ENCODE measurements at places on chromosomes 1 and 21.
A peak's percentile ranks its signal among the peaks of the same experiment; 100 is the strongest.

- DNase-seq: no peak
These were observed 189.5 kb downstream of the ZSCAN20 start for GRCh38 chr1:33661811-33662454.

DNA sequence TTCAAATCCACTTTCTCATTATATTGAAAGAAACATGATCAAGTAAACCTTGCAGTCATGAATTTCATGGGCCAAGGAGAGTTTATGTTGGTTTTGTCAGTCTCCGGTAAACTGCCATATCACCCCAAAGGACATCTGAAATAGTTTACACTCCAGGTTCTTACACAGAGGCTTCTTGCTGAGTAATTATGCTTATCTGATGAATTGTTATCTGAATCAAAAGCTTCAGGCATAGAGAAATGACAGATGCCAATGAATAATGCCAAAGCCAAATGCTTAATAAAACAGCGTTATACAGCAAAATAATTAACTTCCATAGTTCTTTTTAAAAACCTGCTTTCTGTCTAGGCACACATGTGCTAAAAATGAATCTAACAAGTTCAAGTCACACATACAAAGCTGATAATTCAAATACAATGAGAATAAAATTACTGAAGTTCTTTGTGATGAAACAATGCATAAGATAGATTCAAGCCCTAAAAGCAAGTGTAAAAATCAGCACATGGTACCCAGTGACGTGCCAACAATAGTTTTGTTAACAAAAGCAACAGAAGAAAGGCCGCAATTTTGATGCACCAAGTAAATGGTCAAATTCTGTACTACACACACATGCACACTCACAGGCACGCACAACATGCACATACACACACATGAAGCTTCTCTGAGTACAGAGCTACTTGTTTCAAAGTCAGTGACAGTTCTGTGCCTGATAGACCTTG, 109.2 kb downstream of the SLC44A5 start:
- no peak for DNase-seq

DNA sequence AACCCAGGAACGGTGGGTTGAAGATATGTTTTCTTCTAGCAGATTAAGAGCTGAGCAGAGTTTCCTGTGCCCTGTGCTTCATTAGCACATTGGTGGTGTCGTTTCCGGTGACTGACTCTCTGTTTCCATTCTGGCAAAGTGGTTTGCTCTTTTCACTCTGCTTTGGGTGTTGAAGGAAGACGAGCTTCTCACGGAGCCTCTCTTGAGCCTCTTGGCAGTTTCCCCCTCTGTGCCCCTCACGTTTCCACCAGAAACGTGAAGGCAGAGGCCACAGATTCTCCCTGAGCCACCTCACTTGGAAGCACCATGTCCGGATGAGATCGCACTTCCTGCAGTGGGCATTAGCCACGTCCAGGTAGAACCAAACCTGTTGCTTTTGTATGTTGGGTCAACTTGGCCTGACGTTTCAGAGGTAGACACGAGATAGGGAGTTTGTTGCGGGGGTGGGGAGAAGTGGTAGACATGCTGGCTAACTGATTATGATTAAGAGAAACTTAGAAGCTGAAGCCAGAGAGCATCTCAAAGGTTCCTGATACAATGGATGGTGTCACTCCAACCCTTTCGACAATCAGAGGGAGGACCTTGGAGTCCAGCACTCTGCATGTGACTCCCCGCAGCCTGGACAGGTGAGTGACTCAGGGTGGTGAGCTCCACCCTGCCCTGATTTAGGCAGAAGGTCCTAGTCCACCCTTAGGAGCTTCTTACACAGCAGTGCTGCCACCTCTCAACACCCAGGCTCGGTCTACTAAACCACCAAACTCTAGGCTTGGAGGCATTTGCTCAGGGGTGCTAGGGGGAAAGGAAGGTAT, at the start of gene LAX1:
Gene LAX1, plus strand, starts transcription at position 155 of the 809 bp plus-strand sequence. Its CDS starts 383 bp downstream, at position 538.
- peak; percentile 72 for DNase-seq

DNA sequence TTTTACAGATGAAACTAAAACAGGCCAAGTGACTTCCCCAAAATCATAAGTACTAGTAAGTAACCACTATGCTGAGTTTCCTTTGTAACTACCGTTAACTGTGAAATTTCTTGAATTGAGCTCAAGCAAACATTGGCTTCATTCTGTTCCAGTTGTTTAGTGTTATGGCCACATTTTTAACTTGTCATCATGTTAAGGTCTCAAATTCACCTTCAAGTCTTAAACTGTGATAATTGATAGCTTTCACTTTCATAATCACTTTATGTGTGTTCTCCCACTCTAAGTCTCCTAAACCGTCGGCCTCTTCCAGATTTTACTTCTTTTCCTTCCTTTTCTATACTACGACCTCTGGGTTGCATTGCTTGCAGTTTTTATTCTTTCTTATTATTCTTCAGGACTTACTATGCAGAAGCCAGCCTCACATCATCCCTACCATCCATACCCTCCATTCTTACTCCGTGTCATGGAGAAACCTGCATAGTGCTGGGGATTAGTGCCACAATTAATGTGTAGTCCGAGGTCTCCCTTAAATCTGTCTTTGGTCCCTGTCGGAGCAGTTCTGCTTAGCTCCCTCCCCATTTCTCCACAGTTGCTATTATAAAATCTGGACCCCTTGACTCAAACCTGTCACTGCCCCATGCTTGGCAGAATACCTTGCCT, 5.8 kb downstream of the KIF1B start:
- no peak for DNase-seq

DNA sequence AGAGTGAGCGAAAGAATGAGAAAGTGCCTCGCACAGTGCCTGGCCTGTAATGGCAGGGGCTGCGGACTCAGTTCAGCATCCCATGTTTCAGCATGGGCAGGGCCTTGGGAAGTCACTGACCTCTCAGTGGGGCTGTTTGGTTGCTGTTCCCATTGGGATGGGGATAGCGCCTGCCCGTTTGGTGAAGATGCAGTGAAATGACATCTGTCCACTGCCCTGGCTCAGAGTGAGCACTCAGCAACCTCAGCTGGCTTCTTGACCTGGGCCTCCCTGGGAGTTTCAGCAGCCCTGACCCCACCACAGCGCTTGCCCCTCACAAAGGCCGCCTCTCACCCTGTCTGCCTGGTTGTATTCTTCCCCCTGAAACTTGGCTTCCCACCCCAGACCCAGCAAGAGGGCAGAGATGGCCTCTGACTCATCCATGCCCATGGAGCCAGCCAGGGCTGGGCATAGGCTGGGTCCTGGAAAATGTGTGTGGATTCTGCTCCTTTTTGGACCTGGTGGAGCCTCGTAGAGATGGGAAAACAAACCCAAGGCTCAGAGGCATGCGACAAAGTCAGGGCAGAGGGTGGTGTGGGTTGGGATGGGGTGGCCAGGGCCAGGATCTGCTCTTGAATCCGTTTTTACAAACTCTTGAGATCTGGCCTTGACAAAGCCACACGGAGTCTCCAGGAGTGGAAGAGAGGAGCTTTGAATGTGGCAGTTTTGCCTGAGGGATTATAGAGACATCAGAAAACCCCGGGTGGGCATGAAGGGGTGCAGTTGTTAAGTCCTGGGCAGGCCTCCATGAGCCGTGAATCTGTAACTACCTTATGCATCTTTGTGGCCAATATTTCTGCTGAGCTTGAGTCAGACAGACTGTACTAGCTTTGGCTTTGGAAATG, 1.2 kb downstream of the XKR8 start:
- no peak for DNase-seq

DNA sequence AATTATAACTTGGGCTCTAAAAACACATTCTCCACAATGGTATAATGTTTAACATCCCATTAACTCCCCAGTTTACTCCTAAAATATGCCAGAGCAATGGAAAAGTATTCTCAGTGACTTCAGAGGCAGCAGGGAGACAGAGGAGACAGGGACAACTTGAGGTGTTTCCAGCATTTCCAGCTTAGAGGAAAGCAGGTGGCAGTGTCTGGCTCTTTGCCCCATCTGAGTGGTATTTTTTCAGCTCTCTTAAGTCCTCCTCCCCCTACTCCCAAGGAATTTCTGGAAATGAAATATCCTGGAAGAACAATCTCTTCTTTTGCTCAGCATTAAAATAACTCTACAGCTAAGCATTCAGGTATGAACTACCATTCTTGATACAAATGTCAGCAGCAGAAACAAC, 10.8 kb upstream of the ERMAP start:
- no peak for DNase-seq

DNA sequence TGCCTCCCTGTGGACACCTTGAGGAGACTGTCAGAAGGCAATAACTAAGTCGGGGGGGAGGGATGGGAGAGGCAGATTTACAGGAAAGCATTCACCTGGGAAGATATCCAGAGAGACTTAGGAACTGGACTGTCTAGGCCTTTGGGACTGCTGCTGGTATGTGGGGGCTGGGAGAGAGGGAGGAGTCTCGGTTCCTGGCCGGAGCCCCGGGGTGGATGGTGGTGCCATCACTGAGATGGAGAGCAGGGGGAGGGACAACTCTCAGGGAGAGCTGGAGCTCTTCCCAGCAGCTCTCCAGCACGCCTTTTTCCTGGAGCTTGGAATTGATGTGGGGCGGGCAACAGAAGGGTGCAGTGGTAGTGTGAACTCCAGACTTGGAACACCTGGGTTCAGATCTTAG, 22.1 kb downstream of the PTPRF start:
- DNase-seq: no peak
